ENCODE measurements at places on chromosomes 12 and 14.

GRCh38 chr12:78241446-78241845, 410.8 kb downstream of the NAV3 start:
- DNase-seq: no peak

DNA sequence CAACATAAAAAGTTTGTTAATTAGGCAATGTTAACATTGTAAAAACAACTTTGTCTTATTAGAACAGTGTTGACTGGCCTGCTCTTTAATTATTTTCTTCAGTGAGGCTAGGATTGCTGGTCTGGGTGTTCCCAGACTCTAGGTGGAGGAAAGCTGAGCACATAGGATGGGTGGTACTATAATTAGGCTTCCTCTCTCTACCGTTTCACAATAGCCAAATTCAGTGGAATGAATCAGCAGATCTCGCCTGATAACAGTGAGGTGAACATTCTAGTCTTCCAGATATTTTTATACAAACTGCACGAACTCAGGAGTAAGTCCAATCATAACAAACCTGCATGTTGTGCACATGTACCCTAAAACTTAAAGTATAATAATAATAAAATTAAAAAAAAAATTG, 11.9 kb downstream of the PTGDR start:
- no peak for DNase-seq

GRCh38 chr14:85088192-85088591, 441.8 kb upstream of the FLRT2 start:
- no peak for DNase-seq

DNA sequence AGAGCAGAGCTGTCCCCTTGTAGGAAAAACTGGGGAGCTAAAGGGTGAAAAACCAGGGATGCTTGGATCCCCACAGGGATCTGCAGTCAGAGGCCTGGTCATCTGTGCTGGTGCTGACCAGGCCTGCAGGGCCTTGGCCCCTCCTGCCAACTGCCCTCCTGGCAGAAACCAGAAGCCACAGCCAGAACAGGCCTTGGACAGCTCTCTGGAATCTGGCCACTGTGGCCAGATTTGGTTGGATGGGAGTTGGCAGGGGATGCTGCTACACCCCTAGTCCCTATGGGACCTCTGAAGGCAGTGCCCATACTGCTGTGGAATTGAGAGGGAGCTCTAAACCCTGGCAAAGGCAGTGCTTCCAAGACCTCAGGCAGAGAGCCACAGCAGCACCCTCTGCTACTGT, 9.2 kb upstream of the GPX2 start:
- no peak for DNase-seq

DNA sequence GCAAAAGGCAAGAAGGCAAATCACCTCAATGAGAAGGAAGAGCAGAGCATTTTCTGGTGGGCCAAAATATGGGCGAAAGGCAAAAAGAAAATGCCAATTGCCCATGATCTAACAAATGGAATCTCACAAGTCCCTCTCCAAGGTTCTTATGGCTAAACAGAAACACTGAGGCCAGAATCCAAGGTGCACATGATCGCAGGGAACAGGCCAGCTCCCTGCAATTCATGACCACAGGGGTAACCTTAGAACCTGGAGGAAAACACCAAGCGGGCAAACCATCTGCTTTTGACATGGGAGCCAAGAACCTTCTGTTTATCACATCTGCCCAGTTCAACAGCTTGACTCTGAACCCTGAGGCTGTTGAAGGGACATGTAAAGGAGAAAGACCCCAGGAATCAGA, 60.0 kb downstream of the NT5DC3 start:
- DNase-seq: no peak

DNA sequence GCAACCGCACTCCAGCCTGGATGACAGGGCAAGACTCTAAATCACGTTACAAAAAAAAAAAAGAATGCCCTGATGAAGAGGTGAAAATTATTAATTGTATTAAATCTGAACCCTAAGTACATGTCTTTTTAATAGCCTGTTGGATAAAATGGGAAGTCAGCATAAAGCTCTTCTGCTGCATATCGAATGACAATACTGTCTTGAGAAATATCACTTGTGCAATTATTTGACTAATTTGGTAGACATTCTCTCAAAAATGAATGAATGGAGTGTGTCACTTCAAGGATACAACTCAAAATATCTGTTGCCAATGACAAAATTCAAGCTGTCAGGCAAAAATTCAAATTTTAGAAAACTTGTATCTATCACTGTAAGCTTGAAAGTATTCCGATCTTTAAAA, 38.9 kb downstream of the DNAI7 start:
- DNase-seq: no peak

GRCh38 chr12:53613821-53614220, 12.4 kb downstream of the ATF7 start:
- no peak for DNase-seq

Measured in stimulated activated CD8-positive, alpha-beta memory T cell treated with anti-CD3 and anti-CD28 coated beads, Interleukin-4, amount 100 ng/mL, for 24 hours (primary cell).